ENCODE measurements at places on chromosomes 11 and 22.

DNA sequence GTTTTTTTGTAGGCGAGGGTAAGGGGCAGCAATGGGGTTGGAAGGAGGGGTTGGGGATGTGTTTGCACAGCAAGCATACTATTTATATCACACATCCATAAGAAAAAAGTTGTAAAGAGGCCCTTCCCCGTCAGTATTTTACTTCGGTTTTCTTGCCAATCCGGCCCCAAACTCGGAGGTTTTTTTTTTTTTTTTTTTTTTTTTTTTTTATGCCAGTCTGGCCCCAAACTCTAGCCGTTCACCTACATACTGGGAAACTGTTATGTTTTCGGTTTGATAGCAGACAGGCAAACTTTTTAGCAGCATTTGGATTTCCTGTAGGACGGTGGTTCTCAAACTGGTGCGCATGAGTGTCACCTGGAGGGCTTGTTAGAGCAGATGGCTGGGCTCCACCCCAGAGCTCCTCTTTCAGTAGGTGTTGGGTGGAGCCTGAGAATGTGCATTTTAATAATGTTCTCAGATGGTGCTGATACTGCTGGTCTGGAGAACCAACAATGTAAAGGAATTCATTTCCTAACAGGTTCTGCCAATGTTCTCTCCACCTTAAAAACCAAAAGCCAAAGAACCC, 76.5 kb upstream of the ZBED5 start:
- no peak for DNase-seq

- DNase-seq: no peak
These were observed 108.2 kb upstream of the DDI1 start for GRCh38 chr11:103928040-103928801.

DNA sequence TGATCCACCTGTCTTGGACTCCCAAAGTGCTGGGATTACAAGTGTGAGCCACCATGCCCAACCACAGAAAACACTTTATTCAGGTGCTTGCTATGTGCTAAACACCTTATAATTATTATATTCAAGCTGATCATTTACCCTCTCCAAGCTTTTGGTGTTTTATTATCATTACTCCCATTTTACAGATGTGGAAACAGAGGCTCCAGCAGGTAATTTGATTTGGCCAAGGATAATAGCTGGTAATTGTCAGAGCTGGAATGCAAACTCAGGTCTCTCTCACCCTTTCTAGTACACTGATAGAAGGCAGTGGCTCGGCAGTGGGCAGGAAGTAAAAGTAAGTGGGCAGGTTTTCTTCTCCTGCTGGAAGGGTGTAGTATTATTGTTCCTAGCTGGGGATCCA, 3.8 kb upstream of the TPST2 start:
- no peak for DNase-seq

DNA sequence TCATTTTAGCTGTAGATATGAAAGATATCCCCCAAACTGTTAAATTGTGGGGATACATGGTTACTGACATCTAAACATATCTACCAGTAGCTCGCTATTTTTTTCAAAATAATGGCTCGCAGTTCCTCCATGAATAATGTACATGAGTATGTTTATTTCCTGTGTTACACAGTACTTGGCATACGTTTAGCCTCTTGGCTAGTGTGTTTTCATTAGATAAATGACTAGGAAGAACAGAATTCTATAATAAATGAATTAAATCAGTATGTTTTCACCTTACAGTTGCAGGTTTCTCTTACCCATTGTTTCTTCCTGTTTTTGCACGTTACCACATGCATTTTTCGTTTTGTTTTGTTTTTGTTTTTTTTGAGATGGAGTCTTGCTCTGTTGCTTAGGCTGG, 21.8 kb downstream of the RNF169 start:
- DNase-seq: no peak

- no peak for DNase-seq
These were observed 936.2 kb upstream of the CHORDC1 start for GRCh38 chr11:91158891-91159537.

Measured in Panc1 (cell line).